ENCODE measurements at places on chromosomes 7 and 10. TPM values are rescaled to one million over a fixed set of nuclear protein-coding genes. Genes with fewer than 3 reads are reported as not detected.

GRCh38 chr10:64494901-64495300 lies 973.7 kb downstream of the REEP3 start:
- DNase-seq = no peak

DNA sequence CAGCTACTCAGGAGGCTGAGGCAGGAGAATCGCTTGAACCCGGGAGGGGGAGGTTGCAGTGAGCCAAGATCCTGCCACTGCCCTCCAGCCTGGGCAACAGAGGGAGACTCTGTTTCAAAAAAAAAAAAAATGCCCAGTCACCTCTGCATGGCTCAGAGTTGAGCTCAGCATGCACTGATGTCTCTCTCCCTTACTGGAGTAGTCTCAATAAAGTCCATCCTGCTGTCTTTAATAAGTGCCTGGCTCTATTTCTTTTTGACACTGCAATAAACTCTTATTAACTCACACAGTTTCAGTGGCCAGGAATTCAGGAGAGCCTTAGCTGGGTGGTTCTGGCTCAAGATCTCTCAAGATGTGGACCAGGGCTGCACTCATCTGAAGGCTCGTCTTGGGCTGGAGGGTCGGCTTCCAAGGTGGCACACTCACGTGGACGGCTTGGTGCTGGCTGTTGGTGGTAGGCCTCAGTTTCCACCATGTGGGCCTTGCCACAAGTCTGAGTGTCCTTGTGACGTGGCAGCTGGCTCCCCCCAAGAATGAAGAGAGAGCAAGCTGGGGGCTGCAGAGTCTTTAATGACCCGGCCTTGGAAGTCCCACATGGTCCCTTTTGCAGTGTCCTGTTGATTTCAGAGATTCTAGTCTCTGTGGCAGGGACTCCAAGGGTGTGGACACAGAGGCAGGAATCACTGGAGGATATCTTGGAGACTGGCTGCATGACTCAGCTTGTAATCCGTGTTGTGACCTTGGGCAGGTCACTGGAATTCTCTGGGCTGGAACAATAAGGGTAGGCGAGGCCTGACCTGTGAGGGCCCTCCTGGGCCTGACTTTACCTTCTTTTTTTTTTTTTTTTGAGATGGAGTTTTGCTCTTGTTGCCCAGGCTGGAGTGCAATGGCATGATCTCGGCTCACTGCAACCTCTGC lies 85.9 kb upstream of the KMT2C start:
- DNase-seq = peak; percentile 50

DNA sequence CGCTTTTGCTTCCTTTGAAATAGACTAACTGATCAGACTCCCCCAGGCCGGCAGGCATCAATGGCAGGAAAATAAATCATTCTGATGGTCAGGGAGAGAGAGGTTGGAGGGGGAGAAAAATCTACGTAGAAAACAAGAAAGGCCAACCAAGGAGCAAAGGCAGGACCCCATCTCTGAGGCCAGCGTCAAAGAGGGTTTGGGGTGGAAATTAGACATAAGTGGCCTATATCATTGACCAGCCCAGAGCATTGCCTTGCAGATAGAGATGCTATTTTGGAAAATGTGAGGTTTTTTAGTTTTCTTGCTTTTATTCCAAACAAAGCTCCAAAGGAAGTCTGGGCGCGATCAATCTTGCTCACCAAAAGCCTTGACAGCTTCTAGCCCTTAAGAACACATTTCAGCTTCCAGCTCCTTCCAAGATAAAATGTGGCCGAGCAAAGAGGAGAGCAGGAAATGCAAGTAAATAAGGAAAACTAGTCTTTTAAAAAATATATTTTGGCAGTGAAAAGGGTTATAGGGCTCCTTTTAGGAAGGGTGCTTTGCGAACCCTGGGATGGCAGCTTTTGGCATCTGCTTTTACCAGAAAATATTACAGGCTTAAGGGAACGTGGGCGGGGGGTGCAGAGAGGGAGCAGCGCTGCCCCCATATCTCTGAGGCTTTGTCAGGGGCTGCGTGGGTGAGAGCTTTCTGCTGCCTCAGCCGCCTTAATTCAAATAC lies 2.0 kb upstream of the HOXA2 start:
- no peak for DNase-seq

The GRM3 gene
- not detected for total RNA-seq

The MEIG1 gene
- total RNA-seq = 3.5 TPM

The CDH23 gene
- not detected for total RNA-seq

The GDF10 gene
- not detected for total RNA-seq

GRCh38 chr7:157401567-157402387 lies 65.0 kb downstream of the DNAJB6 start:
- no peak for DNase-seq

DNA sequence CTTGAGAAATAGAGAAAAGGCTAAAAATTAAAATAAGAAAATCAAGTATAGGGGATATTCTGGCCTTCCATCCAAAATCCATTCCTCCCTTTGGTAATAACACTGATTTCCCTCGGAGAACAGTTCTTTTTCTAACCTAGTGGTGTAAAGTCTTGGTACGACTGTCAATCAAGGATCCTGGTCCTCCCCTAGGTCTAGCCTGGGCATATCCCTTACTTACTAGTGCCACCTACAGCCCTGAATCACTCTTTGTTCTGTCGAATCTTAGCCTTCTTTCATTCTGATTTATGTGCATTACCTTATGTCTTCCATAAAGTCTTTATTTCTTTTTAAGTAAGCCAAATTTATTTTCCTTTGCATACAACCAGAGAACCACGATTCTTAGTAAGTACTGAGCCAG lies 298.7 kb upstream of the LRRTM3 start:
- peak; percentile 37 for DNase-seq

DNA sequence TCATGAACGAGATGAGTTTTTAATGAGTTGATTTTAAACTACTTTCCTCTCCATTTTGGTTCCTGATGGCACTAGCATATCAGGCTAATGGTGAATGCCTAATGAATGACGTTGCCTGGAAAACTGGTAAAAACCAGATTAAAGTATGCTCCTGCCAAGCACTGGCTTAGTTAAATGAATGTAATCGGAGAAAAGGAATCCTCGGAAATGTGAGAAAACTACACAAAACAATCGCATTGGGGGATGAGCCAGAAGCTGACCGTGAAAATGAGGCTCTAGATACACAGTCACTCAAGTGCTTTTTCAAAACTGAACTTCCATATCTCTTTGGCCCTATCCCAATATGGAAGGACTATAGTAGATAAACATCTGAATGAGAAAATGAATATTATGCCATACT lies 153.8 kb upstream of the COL1A2 start:
- DNase-seq = no peak

- no peak for DNase-seq
These were observed 5.7 kb upstream of the WDR86 start for GRCh38 chr7:151415375-151416105.

DNA sequence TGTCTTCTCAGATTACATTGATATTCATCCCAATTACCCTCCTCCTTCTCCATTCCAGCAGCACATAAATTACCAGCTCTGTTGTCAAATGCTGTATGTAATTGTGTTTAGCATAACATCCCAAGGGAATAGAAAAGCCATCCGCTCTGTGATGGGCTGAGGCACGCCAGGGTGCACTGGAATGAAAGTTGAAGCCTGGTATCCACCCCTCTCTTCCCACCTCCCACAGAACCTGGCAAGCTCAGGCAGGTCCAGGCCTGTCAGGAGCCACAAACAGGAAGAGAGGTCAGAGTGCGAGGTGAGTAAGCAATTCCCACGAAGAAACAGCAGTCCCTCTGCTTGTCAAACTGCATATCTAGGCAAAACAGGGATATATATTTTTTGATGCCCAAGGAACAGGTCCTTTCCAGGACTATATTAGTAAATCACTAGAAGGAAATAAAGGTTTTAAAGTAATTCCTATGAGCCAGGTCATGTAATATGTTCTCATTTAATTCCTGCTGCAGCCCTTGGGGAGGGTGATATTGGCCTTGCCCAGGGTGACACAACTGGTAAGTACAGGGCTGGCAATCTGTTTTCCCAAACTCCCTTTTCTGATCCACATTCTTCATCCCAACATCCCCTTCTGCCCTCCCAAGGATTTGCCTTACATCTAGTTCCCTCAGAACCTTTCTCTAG lies 155.6 kb upstream of the GHITM start:
- peak; percentile 81 for DNase-seq

The TSPAN13 gene
- 57.1 TPM for total RNA-seq

DNA sequence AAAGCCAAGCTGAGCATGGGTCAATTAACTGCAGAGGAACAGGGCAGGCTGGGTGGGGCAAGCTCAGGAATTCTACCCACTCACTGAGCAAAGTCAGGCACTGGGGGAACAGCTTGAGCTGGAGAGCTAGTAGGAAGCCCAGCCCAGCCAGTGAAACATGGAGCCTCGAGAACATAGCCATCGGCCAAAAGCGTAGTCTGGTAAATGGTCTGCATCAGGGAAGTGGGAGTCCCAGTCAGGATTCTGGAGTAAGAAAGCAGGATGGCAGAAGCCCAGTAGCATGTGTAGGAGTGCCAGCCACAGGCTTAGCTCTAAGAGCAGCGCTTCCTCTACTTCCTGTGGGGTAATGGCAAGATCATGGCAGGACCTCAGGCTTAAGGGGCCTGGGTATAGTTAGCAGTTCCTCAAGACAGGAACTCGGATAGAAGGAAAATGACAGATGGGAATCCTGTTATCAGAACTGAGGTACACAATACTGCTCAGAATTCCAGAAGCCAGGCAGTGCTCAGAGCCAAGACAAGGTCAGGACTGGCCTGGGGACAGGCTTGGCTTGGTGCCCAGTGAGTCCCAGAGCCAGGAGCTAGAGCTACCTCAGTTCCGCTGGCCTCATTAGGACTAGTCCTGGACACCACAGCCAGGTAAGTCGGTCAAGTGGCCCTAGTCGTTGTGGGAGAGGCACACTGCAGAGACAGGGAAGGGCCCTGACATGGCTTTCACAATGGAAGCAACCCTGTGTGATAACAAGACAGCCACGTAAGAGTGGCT lies 65.4 kb upstream of the MXI1 start:
- DNase-seq = no peak

The HACD1 gene
- total RNA-seq = 87.0 TPM

- DNase-seq = no peak
These were observed 88.1 kb downstream of the ANKIB1 start for GRCh38 chr7:92333866-92334265.

The ING3 gene
- total RNA-seq = 13.2 TPM

GRCh38 chr10:117983961-117984360 lies 62.8 kb downstream of the RAB11FIP2 start:
- no peak for DNase-seq

- DNase-seq = no peak
These were observed 40.9 kb upstream of the EFCAB10 start for GRCh38 chr7:105622106-105622731.

- peak; percentile 61 for DNase-seq
These were observed 13.5 kb upstream of the GPR85 start for GRCh38 chr7:113100121-113100603.

The AMPH gene
- total RNA-seq = not detected

DNA sequence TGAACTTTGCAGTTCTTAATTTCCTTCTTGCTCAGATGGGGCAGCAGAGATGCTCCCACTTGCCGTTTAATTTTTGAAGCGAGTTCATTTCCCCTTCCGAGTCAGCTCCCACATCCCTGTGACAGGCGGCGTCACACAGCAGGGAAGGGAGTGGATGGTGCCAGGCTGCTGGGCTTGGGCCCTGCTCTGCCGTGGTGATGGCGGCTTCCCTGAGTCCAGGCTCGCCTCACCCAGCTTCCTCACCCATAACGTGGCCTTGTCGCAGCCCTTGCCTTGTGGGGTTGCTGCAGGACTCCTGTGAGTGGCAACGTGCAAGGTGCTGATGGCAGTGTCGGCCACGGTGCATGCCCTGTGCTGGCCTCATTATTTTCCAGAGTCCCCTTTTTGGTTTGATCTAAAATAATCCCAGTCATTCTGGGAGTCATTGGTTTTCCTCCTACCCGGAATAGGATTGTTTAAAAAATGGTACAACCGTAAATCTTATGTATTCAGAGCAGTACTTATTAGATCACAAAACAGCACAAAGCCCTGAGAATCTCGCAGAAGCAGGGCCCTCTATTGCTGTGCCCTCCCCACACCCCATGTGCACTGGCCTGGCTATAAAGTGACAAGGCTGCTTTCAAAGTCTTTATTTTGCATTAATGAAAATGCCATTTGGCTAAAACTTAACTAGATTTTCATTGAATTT lies 260.1 kb downstream of the WDR37 start:
- DNase-seq = no peak

The SYT15B gene
- total RNA-seq = not detected

- DNase-seq = no peak
These were observed 72.4 kb downstream of the NKX6-2 start for GRCh38 chr10:132713421-132714095.

The FAM13C gene
- not detected for total RNA-seq

GRCh38 chr7:152956006-152956405 lies 196.5 kb downstream of the ACTR3B start:
- DNase-seq = no peak

DNA sequence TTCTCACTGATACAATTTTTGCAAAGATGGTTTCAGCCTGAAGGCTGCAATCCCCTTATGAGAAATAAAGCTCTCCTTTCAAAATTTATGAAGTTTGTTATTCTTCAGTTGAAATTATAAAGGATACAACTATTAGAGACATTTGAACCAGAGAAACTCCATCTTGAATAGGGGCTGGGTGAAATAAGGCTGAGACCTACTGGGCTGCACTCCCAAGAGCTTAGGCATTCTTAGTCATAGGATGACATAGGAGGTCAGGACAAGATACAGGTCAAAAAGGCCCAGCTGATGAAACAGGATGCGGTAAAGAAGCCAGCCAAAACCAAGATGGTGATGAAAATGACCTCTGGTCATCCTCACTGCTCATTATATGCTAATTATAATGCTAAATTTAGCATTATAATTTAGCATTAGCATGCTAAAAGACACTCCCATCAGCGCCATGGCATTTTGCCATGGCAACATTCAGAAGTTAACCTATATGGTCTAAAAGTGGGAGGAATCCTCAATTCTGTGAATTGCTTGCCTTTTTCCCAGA lies 22.4 kb upstream of the IFIT1B start:
- no peak for DNase-seq

DNA sequence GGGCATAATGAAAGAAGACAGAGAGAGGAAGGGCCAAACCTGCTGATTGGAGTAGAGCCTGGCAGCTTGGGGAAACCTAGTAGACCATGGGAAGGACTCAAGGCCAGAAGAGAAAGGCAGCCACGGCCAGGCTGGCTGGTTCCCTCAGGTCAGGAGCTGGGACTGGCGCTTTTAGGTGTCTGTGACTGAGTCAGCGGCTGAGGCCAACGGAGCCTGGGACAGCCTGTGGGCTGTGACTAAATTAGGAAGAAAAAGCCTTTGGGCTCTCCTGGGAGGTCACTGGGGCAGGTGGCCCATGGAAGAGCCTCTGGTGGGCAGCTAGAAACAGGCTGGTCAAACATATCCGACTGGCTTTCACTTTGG lies 108.9 kb upstream of the PDCD4 start:
- no peak for DNase-seq

The RAB19 gene
- 6.3 TPM for total RNA-seq

DNA sequence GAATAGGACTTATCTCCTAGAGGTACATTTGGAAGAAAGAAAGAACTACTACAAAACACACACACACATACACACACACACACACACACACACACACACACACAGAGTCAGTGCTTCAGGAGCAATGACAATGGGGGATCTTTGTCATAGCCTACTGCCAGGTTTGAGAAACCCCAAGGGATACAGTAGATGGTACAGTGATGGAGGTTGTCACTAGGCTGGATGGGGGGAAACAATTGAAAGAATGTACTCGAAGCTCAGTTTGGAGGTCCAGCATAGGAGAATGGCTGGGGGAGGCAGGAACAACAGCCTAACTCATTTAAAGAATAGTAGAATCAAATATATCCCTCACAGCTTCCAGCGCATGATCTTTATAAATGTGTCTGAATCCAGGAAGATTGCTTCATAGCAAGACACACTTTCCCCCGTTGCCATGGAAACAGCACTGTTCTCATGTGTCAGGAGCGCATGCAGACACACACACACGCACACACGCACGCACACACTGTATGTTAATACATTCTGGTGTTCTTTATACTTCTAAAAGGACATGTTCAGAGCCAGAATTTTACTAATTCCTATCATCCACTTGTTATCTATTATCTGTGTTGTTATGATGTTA lies 32.6 kb upstream of the ZNRF2 start:
- DNase-seq = no peak
